Islet precursor cell (in vitro differentiated cells): ENCODE measurements at places on chromosomes 3 and 15.

DNA sequence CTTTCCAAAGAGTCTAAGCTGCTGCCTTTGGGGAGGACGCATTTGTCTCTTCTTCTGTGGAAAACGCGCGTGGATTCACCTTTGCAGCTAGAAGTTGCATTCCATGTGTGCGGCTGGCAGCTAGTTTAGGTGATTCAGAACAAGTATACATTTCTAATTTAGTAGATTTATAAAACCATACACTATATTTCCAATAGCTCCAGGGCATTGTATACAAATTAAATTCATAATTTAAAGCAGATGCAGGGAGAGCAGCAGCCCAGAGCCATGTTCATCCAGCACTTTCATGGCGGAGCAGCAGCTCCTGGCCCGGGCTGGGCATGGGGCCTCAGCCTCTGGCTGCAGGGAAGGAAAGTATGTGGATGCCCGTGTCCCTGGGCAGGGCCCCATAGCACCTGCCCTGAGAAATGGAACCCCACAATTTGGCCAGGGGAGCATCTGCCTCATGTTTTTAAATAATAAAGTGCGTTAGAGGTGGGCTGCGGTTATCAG is 42.8 kb upstream of the SEC22A start:
- no peak for DNase-seq

DNA sequence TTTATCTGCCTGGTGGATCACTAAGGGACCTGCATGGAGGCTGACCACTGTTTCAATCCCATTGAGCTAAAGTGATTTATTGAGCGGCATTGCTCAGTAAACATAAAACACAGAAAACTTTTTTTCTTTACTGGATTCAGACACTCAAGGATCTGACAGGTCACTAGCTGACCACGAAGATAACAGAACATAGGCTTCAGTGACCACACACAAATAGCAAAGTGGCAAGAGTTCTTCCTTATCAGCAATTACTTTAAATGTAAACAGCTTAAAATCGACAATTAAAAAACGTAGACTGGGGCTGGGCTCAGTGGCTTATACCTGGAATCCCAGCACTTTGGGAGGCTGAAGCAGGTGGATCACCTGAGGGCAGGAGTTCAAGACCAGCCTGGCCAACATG is 48.7 kb downstream of the STAG1 start:
- peak; percentile 83 for DNase-seq

DNA sequence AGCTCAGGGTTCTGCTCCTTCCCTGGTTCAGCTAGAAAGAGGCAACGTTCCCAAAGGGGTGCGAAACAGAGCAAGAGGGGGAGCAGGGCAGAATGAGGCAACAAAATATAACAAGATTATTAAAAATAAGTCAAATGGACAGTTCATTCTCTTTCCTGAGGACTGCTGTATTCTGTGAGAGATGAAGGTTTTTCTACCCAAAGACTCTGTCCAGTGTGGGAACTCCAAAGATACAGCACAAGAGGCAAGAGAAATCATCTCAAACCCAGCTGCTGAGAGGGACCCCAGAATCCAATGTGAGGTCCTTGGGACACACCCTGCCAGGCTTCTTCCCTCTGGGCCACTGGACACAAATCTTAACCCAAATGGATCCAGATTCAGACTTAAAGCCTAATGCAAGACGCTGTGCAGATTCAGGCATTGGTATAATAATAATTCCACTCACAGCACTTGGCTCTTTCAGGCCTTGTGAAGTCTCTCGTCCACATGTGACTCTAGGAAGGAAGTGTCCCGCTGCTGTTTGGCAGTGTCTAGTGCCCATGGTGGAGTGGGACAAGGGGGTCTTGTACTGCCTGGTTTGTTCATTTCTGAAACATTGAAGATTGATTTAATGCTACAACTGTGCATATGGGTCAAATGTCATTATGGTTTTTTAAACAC is 14.5 kb upstream of the ARHGAP31 start:
- DNase-seq: no peak

DNA sequence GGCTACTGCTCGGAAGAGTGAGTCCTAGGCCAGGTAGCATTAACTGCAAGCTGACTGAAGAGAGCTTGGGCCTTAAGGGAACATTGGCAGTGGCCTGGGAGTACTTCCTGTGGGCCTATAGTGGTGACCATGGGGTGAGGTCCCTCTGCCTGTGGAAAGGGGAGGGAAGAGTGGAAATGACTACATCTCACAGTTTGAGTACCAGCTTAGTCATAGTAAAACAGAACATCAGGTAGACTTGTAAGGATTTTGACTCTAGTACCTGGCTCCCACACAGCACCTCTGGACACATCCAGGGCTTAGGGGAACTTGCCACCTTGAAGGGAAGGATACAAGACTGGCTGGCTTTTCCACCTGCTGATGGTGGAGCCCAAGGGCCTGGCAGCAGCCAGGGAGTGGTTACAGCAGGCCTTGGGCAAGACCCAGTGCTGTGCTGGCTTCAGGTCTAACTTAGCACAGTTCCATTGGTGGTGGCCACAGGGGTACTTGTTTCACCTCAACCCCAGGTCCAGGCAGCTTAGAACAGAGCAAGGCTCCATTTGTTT is 147.8 kb downstream of the SLC9A9 start:
- no peak for DNase-seq

DNA sequence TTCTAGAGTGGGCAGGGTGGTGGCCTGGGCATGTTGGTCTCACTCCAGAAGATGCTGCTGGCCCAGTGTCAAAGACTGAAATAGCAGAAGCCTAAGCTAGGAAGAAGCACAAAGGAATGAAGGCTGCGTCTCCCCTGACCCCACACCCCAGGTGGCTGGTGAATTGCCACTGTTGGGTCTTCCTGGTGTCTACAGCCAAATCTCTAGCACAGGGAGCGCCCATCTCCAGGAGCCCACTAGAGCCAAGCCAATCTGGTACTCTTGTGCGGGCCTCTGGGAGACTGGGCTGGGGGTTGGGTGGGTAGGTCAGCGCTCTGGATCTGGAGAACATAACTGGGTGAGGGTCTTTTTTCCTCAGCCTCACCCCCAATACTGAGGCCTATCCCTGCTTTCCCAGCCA is 894 bp downstream of the TUSC2 start:
- no peak for DNase-seq

- no peak for DNase-seq
Measured at GRCh38 chr3:16503191-16503776, 10.2 kb downstream of the RFTN1 start.

- DNase-seq: peak; percentile 27
Measured at GRCh38 chr15:69377216-69377970, 36.8 kb upstream of the KIF23 start.

- DNase-seq: no peak
Measured at GRCh38 chr3:124800076-124800475, 69.8 kb downstream of the UMPS start.

DNA sequence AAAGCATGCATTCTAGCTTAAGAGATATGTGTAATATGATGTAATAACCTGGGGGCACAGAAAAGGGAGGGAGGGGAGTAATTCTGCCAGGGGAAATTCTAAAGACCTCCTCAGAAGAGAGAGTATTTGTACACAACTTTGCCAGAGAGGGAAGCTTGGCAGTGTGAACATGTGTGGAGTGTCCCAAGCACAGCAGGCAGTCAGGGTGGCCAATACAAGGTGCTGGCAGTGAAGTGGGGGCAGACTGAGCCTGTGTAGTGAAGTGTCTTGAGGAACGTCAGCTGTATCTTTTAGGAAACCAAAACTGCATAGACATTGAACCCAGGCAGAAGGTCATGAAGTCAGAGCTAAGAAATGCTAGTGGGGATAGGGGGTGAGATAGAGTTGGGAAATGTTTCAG is 29.7 kb upstream of the TMEM42 start:
- no peak for DNase-seq

- DNase-seq: no peak
Measured at GRCh38 chr3:64444490-64445108, 219.3 kb upstream of the PRICKLE2 start.

DNA sequence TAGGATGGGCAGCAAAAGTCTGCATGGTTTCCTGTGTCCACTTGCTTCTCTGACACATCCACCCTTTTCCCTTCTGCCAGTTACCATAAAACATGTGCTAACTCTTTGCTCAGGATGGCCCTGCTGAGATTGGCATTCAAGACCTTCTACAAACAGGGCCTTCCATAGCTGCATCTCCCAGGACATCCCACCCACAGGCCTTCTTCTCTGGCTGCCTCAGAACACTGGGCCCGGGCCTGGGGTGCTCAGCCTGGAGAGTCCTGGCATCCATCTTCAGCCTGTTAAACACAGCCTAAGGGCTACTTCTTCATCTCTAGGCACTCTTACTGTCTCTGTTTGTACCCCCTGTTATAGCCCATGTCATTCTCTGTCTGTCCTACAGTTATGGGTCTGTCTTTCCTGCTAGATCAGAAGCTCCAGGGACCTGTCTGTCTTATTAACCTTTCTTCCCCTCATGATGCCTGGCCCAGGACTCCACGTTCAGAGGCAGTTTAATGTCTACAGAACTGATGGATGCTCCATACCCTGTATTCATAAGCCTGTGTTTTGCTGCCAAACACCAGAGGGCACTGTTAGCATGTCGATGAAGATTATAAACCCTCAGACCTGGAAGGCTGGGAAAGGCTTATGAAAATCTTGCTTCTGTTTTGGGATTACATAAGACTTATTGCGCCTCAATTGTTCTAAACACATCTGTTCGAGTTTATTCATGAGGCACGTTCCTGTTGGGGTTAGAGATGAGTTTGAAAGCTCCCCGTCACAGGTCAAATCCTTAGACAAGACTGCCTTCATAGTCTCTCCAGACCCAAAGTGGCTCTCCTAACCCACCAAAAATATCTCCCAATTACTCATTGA is 16.5 kb downstream of the SEMA3G start:
- no peak for DNase-seq

DNA sequence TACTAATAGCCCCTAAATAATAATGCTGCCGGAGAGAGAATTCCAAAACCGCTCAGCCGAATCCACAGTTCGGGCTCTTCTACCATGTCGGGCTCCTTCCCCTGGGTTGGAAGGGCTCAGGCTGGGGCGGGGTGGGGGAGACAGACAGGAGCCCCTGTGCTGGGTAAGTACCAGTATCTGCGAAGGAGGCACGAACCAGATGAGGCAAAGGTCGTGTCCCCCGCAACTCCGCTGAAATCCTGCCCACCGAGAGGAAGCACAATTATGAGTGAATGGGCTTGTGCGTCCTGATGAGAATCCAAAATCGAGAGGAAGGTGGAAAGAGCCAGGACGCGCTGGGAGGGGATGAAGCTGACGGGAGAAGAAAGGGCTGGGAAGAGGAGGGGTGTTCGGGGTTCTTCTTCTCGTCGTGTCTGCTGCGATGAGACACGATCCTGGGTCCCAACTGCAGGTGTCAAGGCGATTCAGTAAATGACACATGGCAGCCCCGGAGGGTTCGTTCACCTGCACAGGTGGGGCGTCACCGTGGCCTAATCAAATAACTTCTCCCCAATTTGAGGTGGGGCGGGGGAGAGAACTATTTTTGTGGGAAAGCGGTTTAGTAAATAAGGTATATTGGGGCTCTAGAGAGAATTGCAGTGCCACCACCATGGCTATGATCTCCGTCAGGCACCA is 707 bp upstream of the FAM81A start:
- DNase-seq: peak; percentile 40

- DNase-seq: no peak
Measured at GRCh38 chr15:70933411-70933810, 40.8 kb downstream of the LRRC49 start.

DNA sequence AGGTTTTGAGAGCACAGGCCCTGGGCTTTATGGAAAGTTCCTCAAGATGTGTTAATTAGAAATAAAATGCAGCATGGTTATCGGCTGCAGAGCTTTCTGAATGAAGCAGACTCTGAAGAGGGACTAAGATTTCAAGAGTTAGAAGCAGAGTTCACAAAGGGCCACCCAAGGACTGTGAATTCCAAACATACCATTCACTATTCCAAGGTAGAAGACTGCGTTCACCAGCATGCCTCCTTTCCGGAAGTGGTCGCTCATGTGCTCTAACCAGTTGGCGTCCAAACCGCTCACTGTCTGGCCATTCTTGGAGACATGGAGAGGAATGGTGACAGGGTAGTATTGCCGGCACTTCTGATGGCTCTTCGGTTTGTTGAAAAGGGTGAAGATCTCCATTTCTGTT is 104.9 kb downstream of the OXNAD1 start:
- peak; percentile 87 for DNase-seq

DNA sequence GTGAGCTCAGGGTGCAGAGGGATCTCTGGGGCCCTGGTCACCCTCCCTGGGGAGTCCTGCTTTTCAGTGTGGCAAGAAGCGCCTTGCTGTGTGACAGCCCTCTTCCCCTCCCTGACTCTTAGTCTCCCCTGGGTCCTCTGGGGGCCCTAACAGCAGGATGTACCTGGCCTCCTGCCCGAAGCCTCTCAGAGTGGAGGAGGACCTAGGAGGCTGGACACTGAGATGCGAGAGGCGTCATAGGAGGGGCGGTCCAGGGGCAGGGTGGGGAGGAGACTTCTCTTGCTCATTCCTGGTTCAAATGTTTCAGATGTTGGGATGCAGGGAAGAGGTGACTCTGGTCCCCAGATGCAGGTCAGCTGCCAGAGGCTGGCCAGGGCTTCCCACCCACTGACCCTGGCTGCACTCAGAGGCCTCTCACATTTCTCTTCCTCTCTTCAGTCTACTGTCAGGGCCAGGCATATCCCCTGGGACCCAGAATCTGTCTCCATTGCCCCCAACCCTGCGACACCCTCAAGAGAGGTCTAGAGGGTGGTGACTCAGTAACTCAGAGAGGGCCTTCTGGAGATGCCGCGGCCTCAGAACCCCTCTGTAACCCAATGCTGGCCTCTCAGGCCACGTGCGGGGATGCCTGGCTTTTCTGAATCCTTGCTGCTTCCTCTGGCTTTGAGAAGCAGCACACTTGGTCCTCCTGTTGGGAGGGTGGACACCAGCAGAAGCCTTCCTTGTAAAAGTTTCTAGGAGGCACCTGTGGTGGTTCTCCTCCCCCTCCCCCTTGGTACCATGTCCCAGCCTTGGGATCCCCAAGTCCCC is 25.9 kb downstream of the SNX33 start:
- DNase-seq: peak; percentile 69

DNA sequence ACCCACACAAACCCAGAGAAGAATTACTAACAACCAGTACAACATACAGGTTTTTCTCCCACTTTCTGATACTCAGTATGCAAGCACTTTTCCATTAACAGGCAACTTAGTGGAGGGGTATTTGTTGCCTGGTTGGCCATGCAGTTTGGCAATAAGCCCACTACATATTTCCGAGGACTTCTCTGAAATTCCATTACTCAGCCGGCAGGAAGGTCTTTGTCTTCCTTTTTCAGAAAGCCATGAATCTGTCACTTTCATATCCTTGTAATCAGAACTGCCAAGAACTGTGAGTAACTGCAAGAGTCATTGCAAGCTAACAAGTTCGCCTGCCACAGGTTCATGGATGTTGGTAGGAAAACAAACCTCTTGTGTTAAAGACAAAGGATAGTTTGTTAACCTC is 422.3 kb upstream of the ROBO1 start:
- DNase-seq: peak; percentile 55

DNA sequence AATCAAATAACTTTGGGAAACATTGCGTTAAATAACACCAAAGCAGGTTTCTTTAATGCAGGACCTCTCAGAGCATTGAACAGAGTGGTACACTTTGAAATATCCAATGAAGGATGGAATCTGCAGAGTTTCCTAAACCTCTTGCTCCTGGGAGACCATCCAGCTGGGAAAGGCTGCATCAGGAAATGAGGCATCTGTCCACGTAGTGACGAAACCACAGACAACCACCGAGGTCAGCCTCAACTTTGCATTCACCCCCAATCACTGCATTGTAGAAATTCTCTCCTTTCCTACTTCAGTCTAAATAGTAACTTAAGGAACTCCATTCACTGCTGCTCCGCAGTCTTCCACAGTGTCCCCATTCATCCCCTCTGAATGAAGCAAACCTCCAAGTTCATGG is 41.5 kb upstream of the CDV3 start:
- no peak for DNase-seq

GRCh38 chr3:30520699-30521098 is 85.7 kb upstream of the TGFBR2 start:
- DNase-seq: no peak
